ENCODE measurements at places on chromosomes 2 and 18.

GRCh38 chr2:233473386-233473791, 93.2 kb downstream of the USP40 start:
- no peak for DNase-seq

GRCh38 chr18:66646609-66647008, 42.7 kb upstream of the CDH19 start:
- no peak for DNase-seq

DNA sequence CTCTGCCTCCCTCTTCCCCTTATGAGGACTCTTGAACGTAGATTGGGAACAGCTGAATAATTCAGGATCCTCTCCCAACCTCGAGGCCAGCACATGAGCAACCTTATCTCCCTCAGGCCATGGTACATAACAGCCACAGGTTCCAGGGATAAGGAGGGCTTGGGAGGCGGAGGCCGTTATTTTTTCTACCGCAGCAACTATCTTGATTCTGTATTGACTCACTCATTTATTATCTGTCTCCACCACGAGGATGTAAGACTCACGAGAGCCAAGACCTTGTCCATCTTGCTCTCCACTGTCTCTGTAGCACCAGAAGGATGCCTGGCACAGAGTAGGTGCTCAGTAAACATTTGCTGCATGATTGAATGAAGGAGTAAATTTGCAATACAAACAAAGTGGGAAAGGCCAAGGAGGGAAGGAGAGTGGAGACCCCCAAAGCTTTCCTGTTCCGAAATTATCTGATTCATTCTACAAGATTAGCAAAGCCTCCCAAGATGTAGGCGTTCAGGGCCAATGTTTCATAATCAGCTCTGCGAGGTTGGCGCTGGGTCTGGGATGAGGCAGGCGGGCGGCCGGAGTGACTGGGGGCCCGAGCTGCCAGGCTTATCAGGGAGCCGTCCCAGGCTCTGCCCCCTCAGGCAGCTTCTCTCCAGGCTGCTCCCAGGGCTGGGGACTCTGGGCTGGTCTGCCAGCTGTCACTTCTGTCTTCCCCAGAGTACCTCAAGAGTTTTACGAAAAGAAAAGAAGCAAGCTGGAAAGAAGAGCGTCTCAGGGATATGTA, 31.6 kb downstream of the INPP5D start:
- no peak for DNase-seq

DNA sequence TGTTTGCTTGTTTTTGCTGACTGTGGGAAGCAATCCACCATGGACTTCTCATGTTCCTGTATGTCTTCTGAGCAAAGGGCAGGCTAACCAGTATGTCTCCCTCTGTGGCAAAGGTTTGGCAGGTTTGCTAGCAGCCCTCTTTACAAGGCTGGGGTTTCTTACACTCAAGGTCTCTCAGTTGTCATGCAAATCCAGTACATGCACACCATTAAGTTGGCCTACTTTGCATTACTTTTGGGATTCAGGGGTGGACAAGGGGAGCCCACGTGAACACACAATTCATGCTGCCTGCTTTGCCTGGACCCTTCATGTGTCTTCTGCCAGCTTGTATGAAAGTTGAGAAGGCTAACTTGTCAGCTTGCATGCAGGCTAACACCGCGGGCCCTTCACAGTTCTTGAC, 134.9 kb downstream of the LRRTM4 start:
- no peak for DNase-seq

- no peak for DNase-seq
Measured at GRCh38 chr2:165877565-165878550, 75.7 kb downstream of the TTC21B start.

GRCh38 chr2:170972296-170973224, 43.5 kb downstream of the GORASP2 start:
- no peak for DNase-seq

- no peak for DNase-seq
Measured at GRCh38 chr2:40256649-40257048, 195.2 kb downstream of the SLC8A1 start.

GRCh38 chr2:152049541-152049940, 49.3 kb downstream of the CACNB4 start:
- no peak for DNase-seq

DNA sequence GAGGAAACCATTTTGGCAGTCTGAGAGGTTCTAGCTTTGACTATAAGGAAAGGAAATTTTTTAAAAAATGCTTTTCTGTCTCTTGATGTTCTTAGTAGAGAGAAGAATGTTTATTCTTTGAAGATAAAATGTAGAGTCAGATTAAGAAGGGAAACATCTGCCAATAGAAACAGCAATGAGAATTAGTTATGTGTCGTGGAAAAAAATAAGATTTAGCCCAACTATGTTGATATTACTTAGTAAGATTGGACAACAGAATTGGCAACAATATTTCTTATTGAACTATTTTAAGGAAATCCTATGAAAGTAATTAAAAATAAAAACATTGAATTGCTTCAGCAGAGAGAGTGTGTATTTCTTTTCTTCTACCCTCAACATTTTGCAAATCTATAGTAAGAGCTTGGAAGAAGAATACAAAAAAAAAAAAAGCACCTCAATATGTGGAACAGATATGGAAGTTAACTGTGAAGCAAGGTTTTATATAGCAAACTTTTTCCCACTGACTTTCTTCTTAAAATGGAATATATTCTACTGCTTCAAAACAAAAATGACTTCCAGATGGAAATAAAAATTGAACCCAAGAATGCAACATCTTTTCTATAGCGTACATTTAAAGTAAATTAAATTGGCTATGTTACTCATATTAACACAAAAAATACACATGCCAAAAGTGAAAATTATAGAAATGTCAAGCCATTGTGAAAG, 177.9 kb downstream of the FAM124B start:
- DNase-seq: no peak

DNA sequence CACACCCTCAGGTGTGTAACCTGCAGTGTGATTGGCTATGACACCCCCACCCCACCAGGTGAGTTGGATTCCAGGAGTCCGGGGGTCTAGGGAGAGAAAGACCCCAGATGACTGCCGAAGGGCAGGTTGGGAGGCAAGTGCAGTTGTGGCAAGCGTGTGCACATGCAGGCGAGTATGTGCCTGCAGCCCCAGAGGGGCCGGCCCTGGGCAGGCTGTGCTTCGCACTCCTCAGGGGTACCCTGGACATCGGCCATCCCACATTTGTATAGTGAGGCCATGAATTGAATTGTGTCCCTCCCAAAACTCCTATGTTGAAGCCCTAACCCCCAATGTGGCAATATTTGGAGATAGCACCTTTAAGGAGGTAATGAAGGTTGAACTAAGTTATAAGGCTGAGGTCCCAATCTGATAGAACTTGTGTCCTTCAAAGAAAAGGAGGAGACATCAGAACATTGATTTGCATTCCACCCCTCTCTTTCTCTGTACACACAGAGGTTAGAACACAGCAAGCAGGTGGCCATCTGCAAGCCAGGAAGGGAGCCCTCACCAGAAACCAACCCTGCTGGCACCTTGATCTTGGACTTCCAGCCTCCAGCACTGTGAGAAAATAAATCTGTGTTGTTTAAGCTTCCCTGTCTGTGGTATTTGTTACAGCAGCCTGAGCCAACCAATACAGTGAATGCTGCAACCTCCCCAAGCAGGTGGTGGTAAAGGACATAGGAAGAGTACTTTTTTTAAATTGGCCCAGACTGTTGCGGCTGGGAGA, 241.8 kb downstream of the TFCP2L1 start:
- no peak for DNase-seq

DNA sequence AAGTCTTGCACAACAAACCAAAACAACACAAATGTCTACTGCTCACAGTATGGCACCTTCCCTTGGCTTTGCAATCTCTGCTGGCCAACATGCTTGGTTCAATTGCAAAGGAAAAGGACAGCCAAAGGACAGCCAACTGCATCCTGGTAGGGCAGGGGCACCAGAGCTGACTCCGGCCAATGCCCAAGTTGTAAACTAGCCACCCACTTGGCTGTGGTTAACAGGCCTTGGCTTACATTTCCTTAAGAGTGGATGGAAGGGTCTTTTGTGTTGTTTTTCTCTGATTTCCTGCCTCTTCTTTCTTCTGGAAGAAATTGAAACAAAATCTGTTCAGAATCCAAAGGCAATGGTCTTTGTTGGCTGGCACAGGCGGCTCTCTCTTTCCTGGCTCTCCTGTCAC, 119.1 kb upstream of the TRIB2 start:
- no peak for DNase-seq

- no peak for DNase-seq
Measured at GRCh38 chr2:120624061-120624737, 111.5 kb upstream of the GLI2 start.

DNA sequence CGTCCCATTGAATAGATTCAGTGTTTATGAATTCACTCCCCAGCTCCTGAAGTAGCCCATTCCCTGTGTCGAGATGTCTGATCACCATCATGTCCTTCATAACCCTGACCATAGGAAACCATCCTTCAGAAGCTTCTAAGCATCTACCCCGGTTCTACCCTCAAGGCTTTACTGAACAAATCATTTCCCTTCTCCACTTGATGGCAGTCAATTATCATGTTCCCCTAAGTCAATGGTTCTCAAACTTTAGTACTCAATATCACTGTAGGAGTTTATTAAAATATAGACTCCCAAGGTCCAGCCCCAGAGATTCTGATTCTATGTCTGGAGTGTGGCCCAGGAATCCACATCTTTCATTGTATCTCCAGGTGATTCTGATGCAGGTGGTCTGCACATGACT, 228.4 kb upstream of the SP5 start:
- no peak for DNase-seq

- DNase-seq: no peak
Measured at GRCh38 chr18:27583466-27583865, 398.4 kb upstream of the CHST9 start.

DNA sequence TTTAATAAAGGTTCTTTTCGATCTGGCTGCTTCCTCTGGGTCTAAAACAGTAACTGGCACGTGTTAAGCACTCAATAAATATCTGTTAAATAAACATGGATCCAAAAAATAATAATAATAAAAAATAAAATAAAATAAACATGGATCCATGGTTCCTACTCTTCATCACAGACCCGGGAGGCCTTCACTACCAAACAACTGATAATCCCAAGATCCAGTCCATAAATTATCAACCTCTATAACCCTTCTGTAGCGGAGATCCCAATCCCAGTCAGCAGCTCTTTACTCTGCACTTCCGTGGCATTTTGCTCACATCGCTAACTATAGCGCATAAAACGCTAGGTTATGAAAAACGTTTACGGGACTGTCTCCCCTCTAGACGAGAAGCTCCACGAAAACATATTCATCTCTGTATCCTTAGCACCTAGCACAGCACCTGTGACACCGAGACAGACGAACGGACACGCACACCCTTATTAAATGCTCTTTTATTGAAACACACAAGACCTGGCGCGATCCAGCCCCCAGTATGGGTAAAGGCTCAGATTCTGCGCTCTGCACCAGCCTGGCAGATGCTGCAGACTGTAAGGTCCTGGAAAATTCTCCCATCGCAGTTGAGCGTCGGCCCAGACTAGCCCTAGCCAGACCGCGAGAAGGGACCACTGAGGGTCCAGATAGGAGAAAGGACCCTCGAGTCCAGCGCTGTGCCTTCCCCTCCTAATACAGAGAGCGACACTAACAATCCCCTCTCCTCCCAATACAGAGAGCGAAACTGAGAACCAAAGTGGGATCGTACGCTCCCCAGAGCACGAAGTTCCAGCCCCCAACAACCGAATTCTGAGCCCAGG, 770 bp downstream of the NBAS start:
- DNase-seq: peak; percentile 10

DNA sequence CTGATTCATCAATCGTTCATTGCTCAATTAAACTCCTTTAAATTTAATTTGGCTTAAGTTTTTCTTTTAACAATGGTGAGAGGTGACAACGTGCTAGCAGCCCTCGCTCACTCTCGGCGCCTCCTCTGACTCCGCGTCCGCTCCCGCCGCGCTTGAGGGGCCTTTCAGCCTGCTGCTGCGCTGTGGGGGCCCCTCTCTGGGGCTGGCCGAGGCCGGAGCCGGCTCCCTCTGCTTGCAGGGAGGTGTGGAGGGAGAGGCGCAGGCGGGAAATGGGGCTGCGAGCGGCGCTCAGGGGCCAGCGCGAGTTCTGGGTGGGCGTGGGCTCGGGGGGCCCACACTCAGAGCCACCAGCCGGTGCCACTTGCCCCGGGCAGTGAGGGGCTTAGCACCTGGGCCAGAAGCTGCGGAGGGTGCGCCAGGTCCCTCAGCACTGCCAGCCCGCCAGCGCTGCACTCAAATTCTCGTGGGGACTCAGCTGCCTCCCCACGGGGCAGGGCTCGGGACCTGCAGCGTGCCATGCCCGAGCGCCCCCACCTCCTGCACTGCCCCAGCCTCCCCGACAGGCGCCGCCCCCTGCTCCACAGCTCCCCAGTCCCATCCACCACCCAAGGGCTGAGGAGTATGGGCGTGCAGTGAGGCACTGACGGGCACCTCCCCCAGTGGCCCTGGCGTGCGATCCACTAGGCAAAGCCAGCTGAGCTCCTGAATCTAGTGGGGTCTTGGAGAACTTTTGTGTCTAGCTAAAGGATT, 19.6 kb downstream of the ANKMY1 start:
- DNase-seq: no peak

DNA sequence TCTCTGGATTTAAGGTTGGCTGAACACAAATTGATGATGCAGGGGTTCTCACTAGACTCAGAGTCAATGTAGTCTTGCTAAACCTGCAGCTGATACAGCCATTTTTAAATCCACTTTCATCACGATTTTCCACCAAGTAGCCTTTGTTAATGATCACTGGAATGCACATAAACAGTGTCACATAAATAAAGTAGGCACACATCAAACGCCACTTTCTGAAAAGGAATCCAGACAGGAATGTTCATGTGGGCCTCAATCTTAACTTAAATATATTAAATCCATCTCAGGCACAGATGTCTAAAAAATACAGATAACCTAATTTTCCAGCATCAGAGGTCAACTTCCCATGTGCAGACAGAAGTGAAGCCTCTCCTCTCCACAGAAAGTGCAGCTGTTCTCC, 58.3 kb downstream of the LAMA1 start:
- DNase-seq: no peak

- no peak for DNase-seq
Measured at GRCh38 chr2:61090386-61090921, 24.8 kb downstream of the SANBR start.

GRCh38 chr2:222862909-222863544, 2.2 kb downstream of the ACSL3 start:
- DNase-seq: no peak

DNA sequence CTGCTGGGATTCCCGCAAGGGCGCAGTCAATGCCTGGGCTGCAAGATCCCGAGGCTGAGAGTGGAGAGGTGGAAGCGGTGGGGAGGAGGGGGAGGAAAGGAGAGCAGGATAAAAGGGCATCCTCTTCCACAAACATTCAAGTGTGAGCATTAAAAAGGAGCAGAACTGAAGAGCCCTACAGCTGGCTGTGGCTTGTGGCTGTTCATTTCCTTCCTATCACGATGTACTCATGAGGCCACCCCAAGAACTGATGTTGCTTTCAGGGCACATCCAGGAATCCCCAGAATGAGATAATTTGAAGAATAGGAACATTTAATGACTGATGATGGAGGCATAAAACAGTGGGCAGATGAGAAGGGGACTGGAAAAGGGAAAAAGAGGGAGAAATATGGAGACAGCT, 230.8 kb upstream of the SMIM21 start:
- DNase-seq: no peak

- DNase-seq: no peak
Measured at GRCh38 chr2:46148369-46148736, 148.9 kb upstream of the EPAS1 start.

Data from RCC 7860 (cell line).